ENCODE measurements at places on chromosomes 3 and 15. TPM values are rescaled to one million over a fixed set of nuclear protein-coding genes. Genes with fewer than 3 reads are reported as not detected.
A peak's percentile ranks its signal among the peaks of the same experiment; 100 is the strongest.

DNA sequence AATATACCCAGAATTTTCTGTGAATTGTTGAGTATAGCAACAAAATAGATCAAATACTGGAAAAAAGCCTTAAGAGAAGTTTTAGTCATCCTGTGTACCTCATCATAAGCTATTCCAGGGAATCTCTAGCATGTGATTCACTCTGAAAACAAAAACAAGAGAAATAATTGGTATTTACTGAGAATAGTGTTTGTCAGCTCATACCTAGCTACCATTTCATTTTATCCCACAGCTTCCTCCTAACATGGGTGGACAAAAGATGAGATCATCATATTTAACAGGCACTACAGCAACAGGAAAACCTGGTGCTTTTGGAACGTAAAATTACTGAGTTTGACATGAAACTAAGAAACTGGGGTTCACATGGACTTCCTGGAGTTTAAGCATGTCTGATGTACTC is 753.5 kb upstream of the NECTIN3 start:
- no peaks in the 10 kb centered on the region for H3K27me3 ChIP-seq
- H3K36me3 ChIP-seq: no peaks in the 10 kb centered on the region
- H3K4me1 ChIP-seq: peaks cover 31% of the 10 kb centered on the region

GRCh38 chr3:107543666-107544065 is 20.9 kb downstream of the BBX start:
- H3K27ac ChIP-seq: no peak overlapping the region
- peak; percentile 40 for DNase-seq
- H3K4me3 ChIP-seq: no peak overlapping the region
- H3K36me3 ChIP-seq: no peaks in the 10 kb centered on the region
- H3K27me3 ChIP-seq: no peaks in the 10 kb centered on the region

Gene GADL1
- 17.3 TPM for total RNA-seq

- H3K27ac ChIP-seq: peak overlapping the region; percentile 77
- DNase-seq: peak; percentile 94
- H3K4me3 ChIP-seq: peak overlapping the region; percentile 73
- no peaks in the 10 kb centered on the region for H3K36me3 ChIP-seq
Measured at GRCh38 chr3:186826976-186827857, 15.3 kb upstream of the ADIPOQ start.

Gene GLDN
- total RNA-seq: not detected

DNA sequence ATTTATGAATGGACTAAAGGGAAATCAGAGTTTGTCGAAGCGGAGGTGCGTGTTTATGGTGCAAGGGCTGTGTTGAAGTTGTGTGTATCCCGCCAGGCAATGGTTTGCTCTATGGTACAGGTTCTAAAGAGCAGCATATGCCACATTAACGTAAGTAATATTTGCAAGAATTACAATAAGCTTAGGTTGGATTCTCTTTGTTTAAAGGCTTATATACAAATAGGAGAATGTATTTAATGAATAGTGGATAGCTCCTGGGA is 800 bp downstream of the EPHA3 start:
- peak overlapping the region; percentile 19 for H3K27ac ChIP-seq
- H3K27me3 ChIP-seq: no peaks in the 10 kb centered on the region
- DNase-seq: peak; percentile 57
- peak overlapping the region; percentile 59 for H3K4me3 ChIP-seq
- no peaks in the 10 kb centered on the region for H3K36me3 ChIP-seq
- peaks cover 45% of the 10 kb centered on the region for H3K4me1 ChIP-seq

- no peaks in the 10 kb centered on the region for H3K27me3 ChIP-seq
- peaks cover 6% of the 10 kb centered on the region for H3K4me1 ChIP-seq
- peak; percentile 68 for DNase-seq
- no peak overlapping the region for H3K4me3 ChIP-seq
- H3K36me3 ChIP-seq: no peaks in the 10 kb centered on the region
Measured at GRCh38 chr3:63349583-63350573, 71.8 kb downstream of the SYNPR start.

All from A673 (cell line).